GM23338 (cell line): ENCODE measurements at places on chromosomes 7 and 10. TPM values are rescaled to one million over a fixed set of nuclear protein-coding genes. Genes with fewer than 3 reads are reported as not detected.

The ADD3 gene
- total RNA-seq = 75.1 and 767 TPM in 2 replicates

The TPST1 gene
- total RNA-seq = 19.2 and 20.4 TPM in 2 replicates

DNA sequence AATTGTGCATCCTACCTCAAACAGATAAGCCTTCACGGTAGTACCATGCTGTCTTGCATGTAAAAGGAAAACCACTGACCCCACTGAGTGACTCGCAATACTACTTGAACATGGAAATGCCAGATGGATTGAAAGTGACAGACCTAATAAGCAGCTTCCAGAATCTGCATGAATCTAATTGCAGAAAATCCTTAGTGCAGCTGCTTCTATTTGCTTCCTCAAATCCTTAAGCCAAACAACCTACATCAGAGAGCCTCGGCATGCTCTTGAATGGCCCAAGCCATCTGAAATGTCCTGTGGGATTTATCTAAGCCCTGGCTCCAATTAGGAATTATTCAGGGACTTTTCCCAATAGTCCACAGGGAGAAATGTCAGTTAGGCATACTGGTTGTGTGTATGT lies 509.5 kb upstream of the CELF2 start:
- no peak overlapping the region for H3K4me3 ChIP-seq
- H3K27me3 ChIP-seq = no peaks in the 10 kb centered on the region
- no peak for DNase-seq

GRCh38 chr7:45563941-45564461 lies 10.2 kb upstream of the ADCY1 start:
- no peak overlapping the region for H3K4me3 ChIP-seq
- H3K27ac ChIP-seq = no peak overlapping the region
- no peaks in the 10 kb centered on the region for H3K27me3 ChIP-seq
- no peak for DNase-seq

DNA sequence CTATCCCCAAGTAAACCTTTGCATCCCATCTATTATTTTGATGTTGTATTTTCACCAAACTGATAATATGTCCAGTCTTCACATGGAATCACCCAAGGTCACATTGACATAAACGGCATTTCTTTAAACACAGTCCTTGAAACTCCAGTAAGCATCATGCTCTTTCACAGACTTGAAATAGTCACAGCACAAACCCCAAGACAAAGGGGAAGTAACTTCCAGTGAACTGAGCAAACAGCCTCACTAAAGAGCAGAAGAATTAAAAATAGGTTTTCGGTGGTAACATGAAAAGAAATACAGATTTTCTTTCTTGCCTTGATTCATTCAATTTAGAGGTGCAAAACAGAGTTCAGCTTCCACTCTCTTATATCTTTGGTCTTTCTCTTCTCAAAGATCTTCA lies 253.7 kb downstream of the SFMBT2 start:
- no peak for DNase-seq
- no peaks in the 10 kb centered on the region for H3K27me3 ChIP-seq
- H3K4me1 ChIP-seq = no peaks in the 10 kb centered on the region
- no peaks in the 10 kb centered on the region for H3K36me3 ChIP-seq

DNA sequence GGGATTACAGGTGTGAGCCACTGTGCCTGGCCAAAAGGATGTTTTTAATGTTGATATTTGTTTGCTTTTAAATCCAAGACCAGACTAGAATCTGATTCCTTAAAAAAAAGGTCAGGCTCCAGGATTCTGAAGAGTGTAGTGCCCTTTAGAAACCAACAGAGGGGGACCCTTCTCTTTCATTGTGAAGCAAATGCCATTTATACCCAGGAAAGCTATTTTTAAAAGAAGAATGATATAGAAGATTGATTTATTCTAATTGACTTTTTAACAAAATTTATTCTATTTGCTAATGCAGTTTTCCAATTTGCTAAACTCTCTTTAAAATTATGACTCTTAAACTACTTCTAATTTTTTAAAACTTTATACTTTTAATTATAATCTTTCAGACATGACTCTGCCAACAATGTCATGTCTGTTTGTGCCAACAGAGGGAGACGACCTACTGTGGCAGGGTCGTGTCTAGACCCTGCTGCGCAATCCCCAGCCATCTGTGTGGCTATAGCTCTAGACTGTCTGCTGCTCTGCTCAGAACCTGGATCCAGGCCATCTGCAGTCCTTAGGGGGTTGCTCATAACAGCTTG lies 201.0 kb upstream of the IMMP2L start:
- peak; percentile 82 for DNase-seq
- H3K27ac ChIP-seq = no peak overlapping the region
- H3K36me3 ChIP-seq = 0 out of 2 replicates have a peak, but pooled peaks cover 10% of the 10 kb centered on the region
